ENCODE measurements at places on chromosomes 4 and X.

- DNase-seq = no peak
- no peak overlapping the region for H3K4me3 ChIP-seq
- H3K36me3 ChIP-seq = no peaks in the 10 kb centered on the region
- H3K27me3 ChIP-seq = peaks cover 36% of the 10 kb centered on the region
- no peak overlapping the region for H3K27ac ChIP-seq
These were observed 63.9 kb downstream of the WFS1 start for GRCh38 chr4:6333301-6334202.

DNA sequence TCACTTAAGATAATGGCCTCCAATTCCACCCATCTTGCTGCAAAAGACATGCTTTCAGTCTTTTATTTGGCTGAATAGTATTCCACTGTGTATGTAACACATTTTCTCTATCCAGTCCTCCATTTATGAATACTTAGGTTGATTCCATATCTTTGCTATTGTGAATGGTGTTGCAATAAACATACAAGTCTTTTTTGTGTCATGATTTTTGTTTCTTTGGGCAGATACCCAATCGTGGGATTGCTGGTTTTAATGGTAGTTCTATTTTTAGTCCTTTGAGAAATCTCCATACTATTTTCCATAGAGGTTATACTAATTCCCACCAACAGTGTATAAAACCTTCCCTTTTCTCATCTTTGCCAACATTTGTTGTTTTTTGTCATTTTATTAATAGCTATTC, 180.9 kb downstream of the SMIM20 start:
- no peak overlapping the region for H3K27ac ChIP-seq
- DNase-seq = no peak

- H3K36me3 ChIP-seq = no peaks in the 10 kb centered on the region
- H3K27ac ChIP-seq = no peak overlapping the region
- H3K4me3 ChIP-seq = no peak overlapping the region
- DNase-seq = no peak
- no peaks in the 10 kb centered on the region for H3K4me1 ChIP-seq
These were observed 68.5 kb upstream of the PPP2R3B start for GRCh38 chrX:455199-455598.

DNA sequence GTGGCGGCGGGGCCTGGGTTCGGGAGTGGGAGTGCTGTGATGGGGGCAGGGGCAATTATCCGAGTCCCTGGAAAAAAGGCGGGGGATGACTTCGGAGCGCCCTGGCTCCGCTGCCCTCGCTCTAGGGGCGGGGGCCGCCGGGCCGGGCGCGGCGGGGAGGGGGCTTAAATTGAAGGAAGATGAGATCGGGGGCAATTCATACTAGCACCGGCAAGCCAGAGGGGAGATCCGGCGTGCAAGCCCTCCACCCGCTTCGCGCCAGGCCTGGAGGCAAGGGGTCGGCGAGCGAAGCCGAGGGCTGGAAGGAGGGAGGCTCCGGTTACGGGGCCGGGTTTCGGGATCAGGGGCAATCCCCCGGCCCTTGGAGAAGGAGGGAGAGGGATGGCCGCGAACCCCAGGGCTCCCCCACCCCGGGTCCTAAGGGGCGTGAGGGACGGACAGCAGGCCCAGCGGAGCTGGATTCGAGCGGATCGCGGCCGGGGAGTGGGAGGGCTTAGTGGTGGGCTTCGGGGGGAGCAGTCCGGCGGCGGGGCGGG, 1.2 kb downstream of the BCORL1 start:
- H3K36me3 ChIP-seq = no peaks in the 10 kb centered on the region
- DNase-seq = no peak
- H3K4me1 ChIP-seq = peaks cover 16% of the 10 kb centered on the region
- H3K4me3 ChIP-seq = no peak overlapping the region
- H3K27me3 ChIP-seq = no peaks in the 10 kb centered on the region

DNA sequence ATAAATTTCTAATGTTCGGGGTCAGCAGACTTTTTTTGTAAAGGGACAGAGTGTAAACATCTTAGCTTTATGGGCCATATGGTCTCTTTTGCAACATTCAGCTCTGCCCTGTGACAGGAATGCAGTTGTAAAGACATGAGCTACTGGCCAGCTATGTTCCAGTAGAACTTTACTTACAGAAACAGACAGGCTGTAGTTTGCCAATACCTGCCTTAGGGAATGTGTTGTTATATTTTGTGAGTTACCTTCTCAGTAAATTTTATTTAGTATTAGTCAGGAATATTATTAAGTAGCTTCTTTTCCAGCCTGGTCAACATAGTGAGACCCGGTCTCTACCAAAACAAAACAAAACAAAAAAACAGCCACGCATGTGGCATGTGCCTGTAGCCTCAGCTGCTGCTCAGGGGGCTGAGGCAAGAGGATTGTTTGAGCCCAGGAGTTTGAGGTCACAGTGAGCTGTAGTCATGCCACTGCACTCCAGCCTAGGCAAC, 48.7 kb downstream of the HTT start:
- no peak for DNase-seq
- H3K4me1 ChIP-seq = peaks cover 6% of the 10 kb centered on the region
- H3K27me3 ChIP-seq = no peaks in the 10 kb centered on the region
- peak overlapping the region; percentile 53 for H3K27ac ChIP-seq
- no peak overlapping the region for H3K4me3 ChIP-seq

DNA sequence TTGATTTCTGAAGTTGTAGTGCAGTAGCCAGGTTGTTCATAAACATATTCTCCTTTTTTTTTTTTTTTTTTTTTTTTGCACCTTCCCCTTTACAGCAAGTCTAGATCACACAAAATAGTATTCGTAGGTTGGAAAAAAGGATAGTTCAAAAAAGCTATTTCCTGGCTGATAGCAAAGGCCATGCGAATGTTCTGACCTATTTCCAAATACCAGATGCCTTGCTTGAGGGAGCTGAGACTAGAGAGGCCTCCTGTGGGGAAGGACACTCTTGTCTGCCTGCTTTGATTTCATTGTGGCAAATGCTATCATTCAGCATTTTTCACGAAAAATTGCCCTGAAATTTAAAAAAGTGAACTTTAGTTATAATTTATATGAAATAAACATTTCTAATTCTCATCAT, 111.4 kb downstream of the MAD2L1 start:
- no peak overlapping the region for H3K4me3 ChIP-seq
- DNase-seq = no peak
- peaks cover 6% of the 10 kb centered on the region for H3K36me3 ChIP-seq
- no peak overlapping the region for H3K27ac ChIP-seq

- no peak for DNase-seq
- H3K27ac ChIP-seq = peak overlapping the region; percentile 99
- no peaks in the 10 kb centered on the region for H3K27me3 ChIP-seq
- peaks cover 26% of the 10 kb centered on the region for H3K4me1 ChIP-seq
These were observed 333 bp downstream of the BOD1L1 start for GRCh38 chr4:13627178-13627605.

DNA sequence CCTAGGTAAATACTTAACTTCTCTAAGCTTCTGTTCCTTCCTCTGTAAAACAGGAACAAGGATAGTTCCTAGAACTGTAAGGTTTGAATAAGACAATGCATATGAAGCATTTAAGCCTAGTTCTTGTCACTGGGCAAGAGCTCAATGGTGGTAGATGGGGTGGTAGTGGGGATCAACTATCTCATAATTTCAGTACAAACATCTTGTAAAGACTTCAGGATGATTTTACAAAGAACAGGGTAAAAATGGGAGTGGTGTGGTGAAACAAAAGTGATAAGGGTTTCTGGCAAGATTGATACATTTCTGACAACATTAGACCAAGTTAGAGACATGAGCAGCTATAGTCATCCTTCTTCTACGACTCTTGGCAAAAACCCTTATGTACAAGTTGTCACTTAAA, 137.8 kb downstream of the SCFD2 start:
- DNase-seq = no peak
- peaks cover 4% of the 10 kb centered on the region for H3K4me1 ChIP-seq
- no peak overlapping the region for H3K4me3 ChIP-seq
- peaks cover 9% of the 10 kb centered on the region for H3K36me3 ChIP-seq
- no peaks in the 10 kb centered on the region for H3K27me3 ChIP-seq

DNA sequence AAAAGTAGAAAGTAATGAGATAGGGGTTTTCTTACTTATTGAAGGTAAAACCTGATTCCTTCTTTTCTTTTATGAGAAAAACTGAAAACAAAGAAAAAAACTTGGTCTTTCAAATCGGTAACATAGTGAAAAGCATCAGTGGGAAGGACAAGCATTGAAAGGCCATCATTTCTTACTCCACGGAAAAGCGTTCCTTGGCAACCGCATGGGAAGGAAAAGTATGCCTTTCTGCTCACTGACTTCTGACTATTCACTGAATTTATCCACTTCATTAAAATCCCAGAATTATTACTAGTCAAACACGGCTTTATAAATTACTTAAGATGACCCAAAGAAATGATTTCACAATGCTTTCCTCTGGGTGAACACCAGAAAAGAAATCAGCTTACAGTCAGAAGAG, 646.7 kb downstream of the TLL1 start:
- H3K27me3 ChIP-seq = no peaks in the 10 kb centered on the region
- no peak for DNase-seq
- no peak overlapping the region for H3K4me3 ChIP-seq
- no peaks in the 10 kb centered on the region for H3K4me1 ChIP-seq

DNA sequence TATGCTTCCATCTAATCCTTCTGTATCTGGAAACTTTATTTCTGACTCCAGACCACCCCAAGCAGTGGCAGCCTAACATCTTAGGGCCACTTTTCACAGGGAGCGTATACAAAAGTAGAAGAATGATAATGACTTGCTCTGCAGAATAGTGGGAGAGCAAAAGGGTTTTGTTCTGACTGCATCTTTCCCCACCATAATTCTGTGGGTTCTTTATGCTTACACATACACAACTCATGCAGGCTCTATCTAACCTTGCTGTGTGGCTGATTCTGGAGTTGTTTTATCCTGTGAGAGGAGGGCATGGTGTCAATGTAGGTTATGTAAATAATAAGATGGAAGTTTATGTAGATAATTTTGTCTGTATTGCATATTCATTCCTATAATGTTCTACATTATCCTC, 42.4 kb upstream of the NDNF start:
- H3K27ac ChIP-seq = no peak overlapping the region
- H3K4me3 ChIP-seq = no peak overlapping the region
- H3K4me1 ChIP-seq = peaks cover 20% of the 10 kb centered on the region
- H3K27me3 ChIP-seq = no peaks in the 10 kb centered on the region

GRCh38 chr4:121273191-121273590, 107.6 kb downstream of the QRFPR start:
- DNase-seq = no peak
- peaks cover 13% of the 10 kb centered on the region for H3K27me3 ChIP-seq
- peaks cover 9% of the 10 kb centered on the region for H3K4me1 ChIP-seq
- H3K4me3 ChIP-seq = no peak overlapping the region
- no peaks in the 10 kb centered on the region for H3K36me3 ChIP-seq

- H3K27me3 ChIP-seq = no peaks in the 10 kb centered on the region
- H3K27ac ChIP-seq = no peak overlapping the region
- no peak for DNase-seq
- no peak overlapping the region for H3K4me3 ChIP-seq
These were observed 895.6 kb downstream of the RAB28 start for GRCh38 chr4:12588582-12588981.

DNA sequence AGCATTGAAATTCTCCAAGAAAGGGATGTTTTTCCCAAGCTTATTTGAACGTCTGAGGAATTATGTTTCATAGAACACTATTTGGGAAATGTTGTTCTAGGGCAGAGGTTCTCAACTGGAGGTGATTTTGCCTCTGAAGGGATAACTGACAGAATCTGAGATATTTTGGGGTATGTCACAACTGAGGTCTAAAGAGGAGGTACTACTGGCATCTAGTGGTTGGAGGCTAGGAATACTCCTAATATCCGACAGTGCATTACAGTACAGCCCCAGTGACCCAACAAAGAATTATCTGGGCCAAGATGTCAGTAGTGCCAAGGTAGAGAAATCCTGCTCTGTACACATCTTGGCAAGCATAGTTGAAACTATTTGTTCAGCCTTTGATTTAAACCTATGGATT, 6.4 kb downstream of the HSPA4L start:
- H3K36me3 ChIP-seq = no peaks in the 10 kb centered on the region
- H3K4me3 ChIP-seq = no peak overlapping the region
- DNase-seq = no peak

- H3K4me3 ChIP-seq = no peak overlapping the region
- H3K27me3 ChIP-seq = no peaks in the 10 kb centered on the region
- DNase-seq = no peak
- H3K27ac ChIP-seq = no peak overlapping the region
- H3K36me3 ChIP-seq = no peaks in the 10 kb centered on the region
- H3K4me1 ChIP-seq = no peaks in the 10 kb centered on the region
These were observed 58.3 kb upstream of the MAGEB2 start for GRCh38 chrX:30156880-30157560.

- peaks cover 54% of the 10 kb centered on the region for H3K4me1 ChIP-seq
- peaks cover 9% of the 10 kb centered on the region for H3K36me3 ChIP-seq
- H3K27me3 ChIP-seq = no peaks in the 10 kb centered on the region
- DNase-seq = no peak
These were observed 1.5 kb downstream of the ELF4 start for GRCh38 chrX:130108647-130109428.

GRCh38 chr4:153577053-153577452, 107.0 kb upstream of the TLR2 start:
- H3K36me3 ChIP-seq = peaks cover 3% of the 10 kb centered on the region
- peak overlapping the region; percentile 81 for H3K27ac ChIP-seq
- H3K4me3 ChIP-seq = no peak overlapping the region
- DNase-seq = no peak

DNA sequence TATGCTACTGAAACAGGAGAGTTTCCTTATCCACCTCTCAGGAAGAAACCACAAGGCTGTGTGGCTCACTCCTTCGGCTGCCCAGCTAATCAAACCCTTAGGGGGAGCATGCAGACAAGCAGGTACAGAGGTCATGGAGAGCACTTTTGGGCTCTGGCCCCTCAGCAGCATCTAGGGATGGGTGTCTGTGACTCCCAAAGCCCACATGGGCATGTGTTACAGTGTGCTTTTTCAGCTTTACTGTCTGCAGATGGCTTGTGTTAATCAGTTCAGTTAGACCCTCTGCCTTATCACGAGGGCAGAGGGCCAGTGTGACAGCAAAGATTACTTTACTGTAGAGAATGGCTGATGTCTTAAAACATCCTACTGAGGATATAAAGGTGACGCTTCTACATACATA, 447.4 kb downstream of the PCDH10 start:
- H3K4me1 ChIP-seq = no peaks in the 10 kb centered on the region
- H3K27me3 ChIP-seq = no peaks in the 10 kb centered on the region
- H3K36me3 ChIP-seq = no peaks in the 10 kb centered on the region
- no peak overlapping the region for H3K4me3 ChIP-seq
- DNase-seq = no peak

DNA sequence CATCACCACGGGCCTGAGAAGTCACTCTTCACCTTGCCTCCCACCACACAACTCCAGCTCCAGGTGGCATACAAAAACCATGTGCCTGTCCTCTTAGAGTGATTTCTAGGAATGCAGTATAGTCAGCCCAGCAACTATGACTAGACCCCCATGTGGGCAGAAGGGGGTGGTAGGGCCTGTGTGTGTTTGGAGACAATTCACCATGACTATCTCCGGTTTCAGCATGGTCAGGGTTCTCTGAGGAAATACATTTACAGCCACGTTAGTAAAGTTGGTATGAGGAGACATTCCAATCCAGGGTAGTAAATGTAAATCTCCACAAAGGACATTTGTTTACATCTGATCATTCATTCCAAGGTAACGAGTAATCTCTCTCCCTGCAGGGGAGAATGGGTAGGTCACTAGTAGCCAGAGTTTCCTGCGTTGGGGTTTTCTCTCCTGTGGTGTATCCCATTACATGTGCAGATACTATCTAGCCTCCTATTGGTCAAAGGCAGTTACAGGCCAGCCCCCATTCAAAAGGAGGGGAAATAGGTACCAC, 4.2 kb upstream of the MTMR1 start:
- peaks cover 26% of the 10 kb centered on the region for H3K4me1 ChIP-seq
- no peak for DNase-seq
- no peak overlapping the region for H3K27ac ChIP-seq
- no peak overlapping the region for H3K4me3 ChIP-seq
- H3K27me3 ChIP-seq = no peaks in the 10 kb centered on the region
- H3K36me3 ChIP-seq = no peaks in the 10 kb centered on the region

- H3K36me3 ChIP-seq = no peaks in the 10 kb centered on the region
- peaks cover 13% of the 10 kb centered on the region for H3K27me3 ChIP-seq
- H3K4me1 ChIP-seq = no peaks in the 10 kb centered on the region
- no peak overlapping the region for H3K27ac ChIP-seq
These were observed 181.6 kb upstream of the NOCT start for GRCh38 chr4:138833974-138834373.
